Stimulated activated CD8-positive, alpha-beta memory T cell treated with anti-CD3 and anti-CD28 coated beads, Interleukin-7, amount 100 ng/mL, for 4 hours (primary cell): ENCODE measurements at places on chromosomes 16 and 17.

GRCh38 chr17:13160790-13161189 lies 143.0 kb upstream of the ELAC2 start:
- no peak for DNase-seq

- DNase-seq = no peak
These were observed 35.2 kb downstream of the MBTD1 start for GRCh38 chr17:51224402-51225262.

DNA sequence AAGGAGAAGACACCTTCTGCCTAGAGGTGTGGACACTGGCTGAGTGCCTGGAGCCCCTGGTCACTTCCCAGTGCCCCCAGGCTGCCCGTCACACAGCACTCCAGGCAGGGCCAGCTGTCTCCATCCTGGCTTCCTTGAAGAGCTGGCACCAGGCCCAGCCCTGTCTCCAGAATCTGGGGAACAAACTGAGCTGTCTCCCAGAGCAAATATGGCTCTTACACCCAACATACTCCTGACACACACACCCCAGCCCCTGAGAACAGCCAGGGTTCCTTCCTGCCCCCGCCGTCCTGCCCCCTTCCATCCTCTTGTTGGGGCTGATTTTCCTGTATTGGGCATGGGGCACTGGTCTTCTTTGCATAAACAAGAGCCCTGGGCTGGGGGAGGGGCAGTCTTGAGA lies 9.1 kb downstream of the NHERF1 start:
- DNase-seq = no peak

DNA sequence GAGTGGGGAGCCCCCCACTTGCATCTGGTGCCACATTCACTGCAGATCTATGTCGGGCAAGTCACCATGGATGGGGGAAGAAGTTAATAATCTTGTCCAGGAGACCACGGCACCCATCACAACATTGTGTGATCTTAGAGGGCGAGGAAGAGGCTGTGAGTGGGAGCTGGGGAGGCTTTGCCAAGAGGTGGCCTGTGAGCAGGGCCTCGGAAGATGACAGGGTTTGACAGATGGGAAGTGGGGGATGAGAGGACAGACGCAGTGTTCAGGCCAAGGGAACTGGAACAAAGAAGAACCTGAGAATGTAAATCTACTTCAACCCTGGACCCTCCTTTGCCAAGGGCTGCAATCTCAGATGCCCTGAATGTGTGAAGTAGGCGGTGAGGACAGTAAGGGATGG lies 12.4 kb downstream of the ACE start:
- no peak for DNase-seq

- DNase-seq = no peak
These were observed 725.7 kb upstream of the GOT2 start for GRCh38 chr16:59459806-59460205.

GRCh38 chr16:50313596-50314478 lies 47.5 kb downstream of the ADCY7 start:
- DNase-seq = no peak

- no peak for DNase-seq
These were observed 30.9 kb downstream of the BRCA1 start for GRCh38 chr17:43094129-43094835.

DNA sequence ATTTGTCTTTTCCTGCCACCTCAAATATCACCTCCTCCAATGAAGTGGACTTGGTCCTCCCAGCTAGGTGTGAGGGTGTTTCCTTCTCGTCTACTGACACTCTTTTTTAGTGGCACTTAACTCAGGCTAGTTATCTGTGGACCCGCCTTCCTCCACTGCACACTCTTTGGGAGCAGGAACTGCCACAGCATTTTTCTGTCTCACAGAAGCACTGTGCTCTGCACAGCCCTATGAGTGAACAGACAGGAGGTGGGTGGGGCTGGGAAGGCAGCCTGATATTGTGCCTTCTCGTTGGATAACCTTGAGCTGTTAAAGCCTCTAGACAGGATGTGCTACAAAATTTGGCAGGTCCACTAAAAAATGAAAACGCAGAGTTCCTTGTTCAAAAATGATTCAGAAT lies 31.9 kb upstream of the HOXB13 start:
- DNase-seq = no peak

- DNase-seq = no peak
These were observed 5.2 kb downstream of the USP7 start for GRCh38 chr16:8958344-8959167.

- DNase-seq = no peak
These were observed 215.8 kb downstream of the CDH8 start for GRCh38 chr16:61820398-61820797.

- no peak for DNase-seq
These were observed 209.9 kb downstream of the PRKCB start for GRCh38 chr16:24045641-24046040.

GRCh38 chr16:9003322-9003721 lies 39.6 kb upstream of the USP7 start:
- no peak for DNase-seq

DNA sequence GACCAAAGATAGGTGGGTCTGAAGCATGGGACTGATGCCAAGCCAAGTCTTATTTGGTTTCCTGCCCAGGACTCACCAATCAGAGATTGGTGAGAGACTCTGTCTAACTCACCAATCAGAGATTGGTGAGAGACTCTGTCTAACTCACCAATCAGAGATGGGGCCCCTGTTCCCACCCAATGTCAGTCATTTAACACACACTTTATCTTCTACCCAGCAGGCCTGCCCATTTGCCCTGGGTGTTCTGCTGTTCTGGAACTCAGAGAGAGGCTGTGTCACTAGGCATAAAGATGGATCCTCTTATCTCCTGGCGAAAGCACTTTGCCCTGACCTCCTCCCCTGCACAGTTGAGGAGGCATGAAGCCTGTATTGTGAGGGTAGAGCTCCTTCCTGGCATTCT lies 5.4 kb upstream of the RHOT1 start:
- DNase-seq = no peak

GRCh38 chr17:14156689-14157088 lies 80.0 kb downstream of the CDRT15 start:
- DNase-seq = no peak

DNA sequence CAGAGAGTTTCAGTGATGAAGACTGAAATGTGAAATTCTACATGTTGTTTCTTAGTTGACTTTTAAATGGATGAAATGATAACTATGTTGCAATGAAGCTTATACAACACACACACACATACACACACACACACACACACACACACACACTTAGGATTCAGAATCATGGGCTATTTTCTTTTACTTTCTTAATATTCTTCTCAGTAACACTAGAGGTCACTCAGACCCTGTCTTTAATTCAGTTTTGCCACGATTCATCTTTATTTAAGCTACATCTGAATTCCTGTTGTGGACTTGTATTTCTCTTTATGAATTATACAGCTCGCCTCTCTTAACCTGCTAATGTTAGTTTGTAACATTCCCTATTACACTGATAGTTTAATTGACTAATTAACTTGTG lies 109.6 kb upstream of the GOT2 start:
- DNase-seq = no peak

DNA sequence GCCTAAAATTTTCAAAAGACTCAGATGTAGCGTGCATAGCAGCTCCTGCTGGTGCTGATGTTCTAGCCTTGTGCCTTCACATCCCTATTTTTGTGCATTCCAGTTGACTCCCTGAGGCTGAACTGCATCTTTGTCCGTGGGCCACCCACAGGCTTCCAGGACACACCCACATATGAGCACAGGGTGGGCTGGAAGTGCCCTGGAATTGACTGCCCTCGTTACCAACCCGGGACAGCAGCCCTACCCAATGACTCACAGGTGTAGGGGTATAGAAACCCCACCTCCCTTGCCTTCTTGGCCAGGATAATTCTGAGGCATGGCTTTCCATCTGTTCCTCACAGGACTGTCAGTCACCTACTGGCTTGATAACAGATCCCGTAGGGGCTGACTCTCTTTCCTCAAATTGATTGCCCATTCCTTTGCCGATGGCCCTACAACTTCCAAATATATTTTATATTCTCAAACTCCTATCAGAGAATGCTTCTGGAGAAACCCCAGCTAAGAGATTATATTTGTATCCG lies 65.9 kb upstream of the CDH13 start:
- DNase-seq = no peak

DNA sequence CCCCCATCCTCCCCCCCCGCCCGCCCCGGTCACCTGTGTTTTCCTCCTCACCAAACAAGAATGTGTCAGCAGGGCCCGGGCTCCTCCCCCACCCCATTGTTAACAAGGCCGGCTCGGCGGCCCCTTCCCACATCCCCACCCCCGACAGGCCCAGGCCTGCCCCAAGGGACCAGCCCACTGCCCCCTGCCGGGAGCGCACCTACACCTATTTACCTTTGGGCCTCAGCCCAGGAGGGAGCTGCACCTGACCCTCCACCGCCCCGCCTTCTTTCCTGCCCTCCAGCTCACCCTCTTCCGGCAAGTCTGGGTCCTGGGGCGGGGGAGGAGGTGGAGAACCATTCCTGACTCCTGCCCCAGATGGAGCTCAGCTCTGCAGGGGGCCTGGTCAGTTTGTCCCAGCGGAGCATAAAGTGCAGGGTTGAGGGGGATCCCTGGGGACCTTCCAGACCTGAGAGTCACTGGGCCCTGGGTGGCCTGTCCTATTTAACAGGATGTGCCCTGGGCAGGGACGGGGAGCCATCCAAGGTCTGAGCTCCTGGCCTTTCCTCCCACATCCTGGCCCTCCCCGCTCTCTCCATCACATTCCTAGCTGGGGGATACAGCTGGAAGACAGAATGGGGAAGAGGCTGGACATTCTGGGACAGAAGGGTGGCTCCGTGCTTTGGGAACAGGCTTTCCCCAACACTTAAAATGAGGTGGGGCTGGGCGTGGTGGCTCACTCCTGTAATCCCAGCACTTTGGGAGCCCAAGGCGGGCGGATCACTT lies 8.3 kb downstream of the FOXJ1 start:
- DNase-seq = no peak

- no peak for DNase-seq
These were observed 30.7 kb upstream of the CDH5 start for GRCh38 chr16:66335704-66336329.

GRCh38 chr16:82735186-82735585 lies 108.4 kb downstream of the CDH13 start:
- DNase-seq = no peak

GRCh38 chr17:70121126-70121525 lies 46.1 kb downstream of the KCNJ16 start:
- no peak for DNase-seq

DNA sequence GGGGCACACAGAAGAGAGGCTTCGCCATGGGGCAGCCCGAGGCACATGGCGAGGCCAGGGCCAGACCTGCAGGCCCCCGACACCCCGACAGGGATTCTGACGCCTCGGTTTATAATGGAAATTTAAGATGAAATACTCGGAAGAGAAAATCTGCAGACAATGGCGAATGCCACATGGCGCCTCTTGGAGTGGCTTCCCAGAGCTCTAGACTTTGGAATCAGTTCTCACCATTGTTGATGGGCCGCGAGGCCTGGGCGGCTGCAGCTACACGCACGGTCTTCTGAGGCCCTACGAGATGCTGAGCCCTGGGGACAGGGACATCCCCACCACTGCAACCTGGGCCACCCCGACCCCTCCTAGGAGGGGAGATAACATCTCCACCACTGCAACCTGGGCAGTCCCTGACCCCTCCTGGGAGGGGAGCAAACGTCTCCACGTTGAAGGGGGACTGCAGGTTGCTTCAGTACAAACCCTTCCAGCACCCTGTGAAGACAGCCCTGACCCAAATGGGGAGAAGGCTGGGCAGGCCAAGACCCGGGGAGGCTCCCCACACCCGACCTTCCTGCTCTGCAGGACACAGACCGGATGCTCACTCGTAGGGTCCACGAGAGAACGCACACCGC lies 56.9 kb downstream of the LMF1 start:
- DNase-seq = no peak

DNA sequence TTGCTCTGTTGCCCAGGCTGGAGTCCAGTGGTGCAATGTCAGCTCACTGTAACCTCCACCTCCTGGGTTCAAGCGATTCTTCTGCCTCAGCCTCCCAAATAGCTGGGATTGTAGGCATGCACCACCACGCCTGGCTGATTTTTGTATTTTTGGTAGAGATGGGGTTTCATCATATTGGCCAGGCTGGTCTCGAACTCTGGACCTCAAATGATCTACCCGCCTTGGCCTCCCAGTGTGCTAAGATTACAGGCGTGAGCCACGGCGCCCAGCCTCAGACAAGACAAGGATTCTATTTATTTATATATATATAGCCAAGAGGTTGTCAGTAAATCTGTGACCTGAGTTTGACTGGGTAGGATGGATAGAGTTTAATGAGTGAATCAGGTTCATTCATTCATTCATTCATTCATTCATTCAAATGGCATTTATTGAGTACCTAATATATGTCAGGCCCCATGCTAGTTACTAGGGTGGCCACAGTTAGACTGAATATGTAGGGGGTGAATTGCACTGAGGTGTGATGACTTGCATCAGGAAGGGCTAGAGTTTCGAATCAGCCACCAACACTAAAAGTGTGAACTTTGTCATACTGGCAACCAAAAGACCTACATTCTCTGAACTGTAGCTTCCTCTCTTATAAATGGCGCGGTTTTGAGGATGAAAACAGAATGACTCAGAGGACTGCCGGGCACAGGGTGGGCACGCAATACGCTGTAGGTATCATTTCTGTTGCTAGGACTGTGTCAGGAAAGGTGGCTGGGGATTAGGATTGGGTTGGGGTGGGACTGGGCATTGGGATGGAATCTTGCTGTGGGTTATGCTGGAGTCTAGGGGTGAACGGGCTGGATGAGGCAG lies 37.8 kb downstream of the ITGAE start:
- DNase-seq = peak; percentile 17

DNA sequence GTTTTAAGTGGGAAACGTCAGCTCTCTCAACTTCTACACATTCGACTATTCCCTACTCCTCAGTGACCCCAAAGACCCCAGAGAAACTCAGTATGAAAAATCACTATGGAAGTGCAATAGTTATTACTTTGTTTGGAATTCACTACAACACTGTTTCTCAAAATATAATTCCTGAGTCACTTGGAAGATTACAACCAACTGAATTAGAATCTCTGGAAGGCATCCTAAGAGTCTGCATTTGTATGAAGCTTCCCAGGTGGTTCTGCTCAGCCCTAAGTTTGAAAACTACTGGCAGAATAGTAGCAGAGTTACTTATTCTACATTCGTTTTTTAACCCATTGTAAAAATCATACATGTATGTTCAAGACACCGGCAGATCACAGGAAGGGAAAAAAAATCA lies 525.6 kb downstream of the MAF start:
- no peak for DNase-seq

DNA sequence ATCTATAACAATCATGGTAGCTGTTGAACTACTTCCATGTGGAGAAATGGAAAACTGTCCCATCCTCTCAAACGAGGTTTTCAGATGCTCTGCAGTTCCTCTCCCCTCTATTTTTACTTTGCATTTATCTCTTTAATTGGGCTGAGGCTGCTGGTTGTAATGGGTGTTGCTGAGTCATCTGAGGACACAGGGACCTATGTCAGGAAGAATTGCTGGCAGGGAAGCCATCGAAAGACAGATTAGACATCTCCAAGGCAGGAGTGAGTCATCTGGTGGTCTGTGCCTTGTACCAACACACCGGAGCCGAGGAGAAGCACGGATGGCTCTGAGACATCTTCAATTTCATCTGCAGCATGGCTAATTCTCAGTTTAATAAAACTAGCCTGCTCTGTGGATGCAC lies 394.5 kb downstream of the GRIN2A start:
- DNase-seq = no peak
